Amygdala (tissue), 56 donors: ENCODE measurements at places on chromosomes 2 and 18.
A peak's percentile ranks its signal among the peaks of the same experiment; 100 is the strongest.

DNA sequence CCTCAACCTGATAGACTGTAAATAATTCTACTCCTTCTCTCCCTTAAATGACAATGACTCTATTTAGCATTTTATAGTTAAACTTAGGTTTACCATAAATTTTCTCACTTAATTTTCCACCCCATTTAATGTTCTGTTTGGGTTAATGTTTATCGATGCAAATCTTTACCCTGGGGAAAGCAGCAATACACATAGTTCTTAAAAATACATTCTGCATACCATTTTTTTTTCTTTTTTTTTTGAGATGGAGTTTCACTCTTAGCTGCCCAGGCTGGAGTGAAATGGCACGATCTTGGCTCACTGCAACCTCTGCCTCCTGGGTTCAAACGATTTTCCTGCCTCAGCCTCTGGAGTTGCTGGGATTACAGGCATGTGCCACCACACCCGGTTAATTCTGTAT lies 14.0 kb downstream of the STAM2 start:
- no peak for DNase-seq

GRCh38 chr2:101286684-101287083 lies 21.8 kb downstream of the RNF149 start:
- DNase-seq = no peak

DNA sequence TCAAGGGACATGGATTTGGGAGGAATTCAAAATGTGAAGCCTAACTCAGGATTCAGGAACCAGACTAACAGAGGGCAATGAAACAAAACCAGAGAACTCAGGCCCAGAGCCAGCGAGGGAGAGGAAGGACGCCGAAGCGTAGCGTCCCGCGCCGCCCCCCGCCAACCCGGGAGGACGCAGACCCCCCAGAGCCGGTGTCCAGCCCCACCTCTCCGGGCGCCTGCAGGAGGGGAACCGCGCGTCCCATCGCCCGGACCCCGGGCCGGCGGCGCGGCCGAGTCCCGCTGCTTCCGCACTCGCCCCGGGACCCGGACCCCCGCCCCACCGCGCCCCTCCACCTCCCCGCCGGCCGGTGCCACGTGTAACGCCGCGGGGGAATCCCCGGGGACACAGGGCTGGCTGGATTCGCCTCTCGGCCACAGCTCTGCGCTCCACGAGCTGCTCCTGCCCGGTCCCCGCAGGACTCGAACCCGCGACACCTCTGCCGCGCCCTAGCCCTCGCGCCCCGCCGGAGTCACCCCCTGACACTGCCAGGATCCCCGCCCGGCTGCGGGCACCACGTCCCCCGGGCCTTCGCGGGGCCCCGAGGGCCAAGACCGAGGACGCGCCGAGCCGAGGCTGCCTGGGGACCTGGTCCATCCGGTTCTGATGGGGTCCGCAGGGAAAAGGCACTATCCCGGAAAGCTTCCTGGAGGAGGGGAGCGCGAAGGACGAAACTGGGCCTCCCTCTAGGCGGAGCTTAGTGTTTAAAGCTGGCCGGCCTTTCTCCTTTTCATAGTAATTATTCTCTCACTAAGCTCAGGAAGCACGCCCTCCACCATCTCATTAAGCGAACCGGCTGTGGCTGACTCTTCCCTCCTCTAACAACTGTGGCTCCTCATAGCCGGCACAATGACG lies 40.4 kb upstream of the FAM124B start:
- no peak for DNase-seq

DNA sequence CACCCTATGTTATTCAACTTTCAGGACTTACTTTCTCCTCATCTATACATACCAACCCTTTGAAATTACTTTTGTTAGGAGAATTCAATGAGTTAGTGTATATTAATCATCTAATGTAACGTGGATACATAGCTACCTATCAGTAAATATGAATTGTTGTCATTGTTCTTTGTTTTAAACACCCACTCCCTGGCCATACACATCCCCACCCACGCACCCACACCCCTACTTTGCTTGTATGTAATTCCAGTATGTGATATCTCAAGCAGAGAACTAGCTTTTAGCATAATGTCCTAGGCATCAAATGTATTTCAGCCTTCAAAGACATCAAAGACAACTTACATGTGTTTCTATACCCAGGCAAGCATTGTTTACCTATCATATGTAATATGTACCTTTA lies 129.2 kb downstream of the MAP4K4 start:
- no peak for DNase-seq

- no peak for DNase-seq
Measured at GRCh38 chr2:74542978-74543377, 10.8 kb downstream of the LOXL3 start.

- DNase-seq = no peak
Measured at GRCh38 chr18:77373730-77374445, 124.2 kb downstream of the GALR1 start.

GRCh38 chr2:140359056-140359771 lies 1579.0 kb upstream of the NXPH2 start:
- no peak for DNase-seq

DNA sequence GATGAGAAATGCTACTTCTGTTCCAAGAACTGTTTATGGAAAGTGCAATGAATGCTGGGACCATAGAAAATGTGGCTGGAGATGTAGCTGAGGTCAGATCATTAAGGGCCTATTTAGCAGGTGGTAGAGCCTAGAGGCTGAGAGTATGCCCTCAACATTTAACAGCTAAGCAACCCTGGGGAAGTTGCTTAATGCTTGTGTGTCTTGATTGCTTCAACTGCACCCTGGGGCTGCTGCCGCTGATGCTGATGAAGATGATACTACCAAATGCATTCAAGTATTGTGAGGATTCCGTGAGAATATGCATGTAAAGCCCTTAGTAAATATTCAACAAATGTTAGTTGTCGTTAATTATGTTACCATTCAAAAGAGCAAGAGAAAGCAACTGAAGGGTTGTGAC lies 273.2 kb downstream of the BCL11A start:
- DNase-seq = no peak

- no peak for DNase-seq
Measured at GRCh38 chr2:239752951-239753350, 272.2 kb downstream of the NDUFA10 start.

GRCh38 chr2:119028327-119029174 lies 86.6 kb downstream of the MARCO start:
- DNase-seq = no peak

GRCh38 chr2:75600461-75601011 lies 39.8 kb upstream of the EVA1A start:
- DNase-seq = no peak

GRCh38 chr18:34122724-34123334 lies 101.9 kb downstream of the NOL4 start:
- DNase-seq = no peak

- DNase-seq = no peak
Measured at GRCh38 chr2:63680455-63680854, 91.7 kb downstream of the MDH1 start.

DNA sequence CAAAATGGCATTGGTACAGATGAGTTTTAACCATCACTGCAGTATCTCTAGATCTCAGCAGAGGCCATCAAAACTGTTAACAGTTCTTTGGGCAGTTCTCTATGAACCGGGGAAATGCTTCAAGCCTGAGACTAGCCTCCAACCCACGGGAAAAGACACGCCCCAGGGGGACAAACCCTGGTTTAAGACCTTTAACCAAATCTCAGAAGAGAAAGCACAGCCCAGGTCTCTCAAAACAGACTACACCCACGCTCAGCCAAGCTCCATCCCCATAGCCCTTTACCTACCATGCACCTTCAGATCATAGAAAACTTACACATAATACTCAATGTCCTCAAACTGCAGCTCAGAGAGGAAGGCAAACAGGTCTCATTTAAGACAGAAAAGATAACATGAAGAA lies 78.3 kb downstream of the TMEM163 start:
- DNase-seq = no peak

- DNase-seq = no peak
Measured at GRCh38 chr18:8856769-8857393, 151.5 kb downstream of the MTCL1 start.

GRCh38 chr2:133844214-133844892 lies 276.1 kb upstream of the NCKAP5 start:
- peak; percentile 13 for DNase-seq
